ENCODE measurements at places on chromosomes 12 and 14.

DNA sequence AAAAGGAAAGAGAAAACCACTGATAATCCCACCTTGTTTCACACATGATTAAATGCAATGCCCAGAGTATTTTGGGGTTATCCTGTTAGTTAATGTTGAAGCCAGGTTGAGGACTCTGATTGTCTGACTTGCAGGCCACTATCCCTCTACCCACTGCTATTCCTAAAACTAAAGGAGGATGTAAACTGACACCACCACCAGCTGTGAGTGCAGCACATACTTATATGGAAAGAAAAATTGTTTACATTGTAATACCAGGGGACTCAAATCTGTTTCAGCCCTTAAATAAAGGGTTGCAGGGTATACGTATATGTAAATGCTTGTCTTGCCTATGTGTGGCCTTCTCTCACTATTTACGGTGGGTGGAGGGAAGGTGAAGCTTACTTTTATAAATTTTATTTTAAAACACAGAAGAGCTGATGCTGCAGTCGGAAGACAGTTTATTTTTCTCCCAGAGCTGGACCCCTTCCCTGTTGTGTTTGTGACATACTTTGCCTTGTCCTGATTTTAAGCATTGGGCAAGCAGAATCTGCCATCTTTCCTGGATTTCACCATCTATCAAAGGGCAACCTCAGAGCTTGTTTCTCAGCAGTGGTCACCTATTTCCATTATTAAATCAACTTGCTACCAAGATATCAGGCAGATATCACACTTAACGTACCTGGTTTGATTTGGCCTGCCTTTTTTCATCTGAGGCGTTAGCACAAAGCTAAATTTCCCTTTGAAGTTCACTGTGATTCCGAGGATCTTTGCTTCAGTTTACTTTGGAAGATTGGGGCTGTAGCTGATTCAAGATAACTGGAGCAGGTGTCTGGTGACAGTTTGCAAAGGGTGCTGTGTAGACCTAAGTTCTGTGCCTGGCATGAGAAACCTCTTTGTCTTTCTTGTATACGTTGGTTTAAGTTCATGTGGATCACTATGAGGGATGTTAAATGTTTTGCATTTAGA lies 25.2 kb downstream of the DAAM1 start:
- DNase-seq = no peak

DNA sequence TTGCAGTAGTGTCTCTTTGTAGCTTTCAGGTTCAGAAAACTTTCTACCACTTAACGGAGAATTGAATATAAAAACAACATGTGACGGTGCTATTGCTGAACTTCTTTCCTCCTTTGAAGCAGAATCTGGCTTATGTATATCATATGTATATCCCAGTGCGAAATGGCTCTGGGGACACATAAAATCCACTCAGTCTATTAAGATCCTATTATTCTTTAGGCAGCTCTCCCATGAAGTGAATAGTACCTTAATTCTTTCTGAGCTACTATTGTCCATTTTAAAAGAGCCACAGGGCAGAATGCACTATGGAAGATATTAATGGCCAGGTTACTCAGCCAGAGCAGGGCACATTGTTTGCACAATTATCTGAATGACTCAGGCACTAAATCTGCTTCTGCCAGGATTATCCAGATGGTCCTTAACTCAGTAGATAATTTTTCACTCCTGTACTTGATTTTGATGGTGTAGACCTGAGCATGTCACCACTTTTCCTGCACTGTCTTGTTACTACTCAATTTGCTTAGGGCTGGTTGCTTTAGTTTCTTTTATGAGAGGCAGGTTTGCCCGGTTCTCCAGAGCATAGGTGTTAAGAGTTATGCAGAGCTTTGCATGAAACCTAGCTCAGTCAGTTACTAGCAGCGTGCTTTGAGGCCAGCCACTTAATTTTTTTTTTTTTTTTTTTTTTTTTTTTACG lies 5.5 kb downstream of the CNTN1 start:
- no peak for DNase-seq

- no peak for DNase-seq
Observed at GRCh38 chr12:94309373-94309772, 150.3 kb downstream of the CEP83 start.

DNA sequence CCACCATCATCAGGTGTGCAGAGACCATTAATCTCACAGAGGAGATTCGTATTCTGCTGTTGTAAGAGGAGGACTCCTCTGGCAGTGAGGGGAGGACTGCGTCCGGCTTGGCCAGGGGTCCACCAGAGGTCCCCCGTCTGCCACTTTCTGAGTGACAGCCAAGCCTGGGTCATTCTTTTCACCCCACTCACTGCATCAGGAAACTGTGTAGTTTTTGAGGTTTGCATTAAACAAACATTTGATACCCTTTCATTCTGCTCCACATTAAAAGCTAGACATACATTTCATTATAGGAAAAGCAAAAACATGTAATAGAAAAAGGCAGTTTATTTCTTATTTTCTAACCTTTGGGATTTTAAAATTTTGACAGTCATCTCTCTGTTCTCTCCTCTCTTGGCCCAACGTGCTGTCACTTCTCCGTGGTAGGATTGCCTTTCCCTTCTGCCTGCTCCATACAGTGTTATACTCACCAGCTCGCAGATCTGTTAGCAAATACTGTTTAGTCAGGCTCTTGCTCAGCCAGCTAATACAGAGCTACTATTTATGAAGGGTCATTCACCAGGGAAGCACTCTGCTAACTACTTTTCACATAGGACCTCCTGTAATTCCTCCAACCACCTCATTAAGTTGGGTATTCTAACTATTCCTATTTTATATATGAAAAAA lies 99.3 kb downstream of the PELI2 start:
- no peak for DNase-seq

- no peak for DNase-seq
Observed at GRCh38 chr14:71361336-71361735, 454.1 kb downstream of the PCNX1 start.

DNA sequence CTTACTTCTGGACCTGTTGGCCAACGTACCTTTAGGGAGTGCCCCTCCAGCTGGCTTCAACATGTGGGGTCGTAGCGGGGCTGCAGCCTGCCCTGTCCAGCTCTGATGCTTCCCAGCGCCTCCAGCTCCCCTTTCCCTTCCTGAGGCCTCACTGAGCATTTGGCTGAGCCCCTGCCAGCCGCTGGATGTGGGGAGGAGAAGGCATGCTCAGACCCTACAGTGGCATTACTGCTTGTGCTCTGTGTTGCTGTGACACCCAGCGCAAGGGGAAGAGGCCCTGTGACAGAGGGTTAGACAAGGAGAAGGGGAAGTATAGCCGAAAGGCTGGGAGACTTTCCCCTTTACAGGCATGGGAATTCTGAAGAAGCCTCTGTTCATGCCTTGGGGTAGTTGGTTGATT lies 145.9 kb downstream of the PRKCH start:
- DNase-seq = peak; percentile 60

- no peak for DNase-seq
Observed at GRCh38 chr12:54028314-54029201, at the start of gene HOXC6. HOXC6 (plus strand) TSS chr12:54028440; CDS start chr12:54028522, 82 bp downstream.

GRCh38 chr12:111174251-111174960 lies 194.5 kb downstream of the PHETA1 start:
- no peak for DNase-seq

DNA sequence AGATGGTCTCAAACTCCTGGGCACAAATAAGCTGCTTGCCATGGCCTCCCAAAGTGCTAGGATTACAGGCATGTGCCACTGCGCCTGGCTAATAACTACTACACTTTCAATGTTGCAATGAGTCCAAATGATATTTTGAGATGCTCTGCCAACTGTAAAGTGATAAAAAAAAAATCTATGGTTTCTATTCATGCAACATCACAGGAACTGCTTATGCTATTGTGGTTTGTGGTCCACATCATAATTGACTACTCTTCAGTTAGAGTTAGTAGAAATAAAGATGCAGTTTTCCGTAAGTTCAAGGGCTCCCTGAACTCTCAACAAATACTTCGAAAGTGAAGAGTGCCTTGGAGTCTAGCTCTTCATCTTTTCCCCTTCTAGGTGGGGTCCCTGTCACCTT lies 239.4 kb downstream of the C12orf75 start:
- no peak for DNase-seq

DNA sequence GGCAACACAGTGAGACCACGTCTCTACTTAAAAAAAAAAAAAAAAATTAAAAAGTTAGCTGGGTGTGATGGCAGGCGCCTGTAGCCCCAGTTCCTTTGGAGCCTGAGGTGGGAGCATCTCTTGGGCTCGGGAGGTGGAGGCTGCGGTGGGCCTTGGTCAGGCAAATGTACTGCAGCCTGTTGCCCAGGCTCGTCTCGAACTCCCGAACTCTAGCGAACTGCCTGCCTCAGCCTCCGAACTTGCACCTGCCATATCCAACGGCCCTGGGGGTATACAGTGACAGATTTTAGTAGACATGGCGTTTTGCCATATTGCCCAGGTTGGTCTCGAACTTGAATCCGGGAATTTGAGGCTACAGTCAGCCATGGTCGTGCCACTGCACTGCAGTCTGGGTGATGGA lies 195.4 kb downstream of the ALG10 start:
- no peak for DNase-seq

DNA sequence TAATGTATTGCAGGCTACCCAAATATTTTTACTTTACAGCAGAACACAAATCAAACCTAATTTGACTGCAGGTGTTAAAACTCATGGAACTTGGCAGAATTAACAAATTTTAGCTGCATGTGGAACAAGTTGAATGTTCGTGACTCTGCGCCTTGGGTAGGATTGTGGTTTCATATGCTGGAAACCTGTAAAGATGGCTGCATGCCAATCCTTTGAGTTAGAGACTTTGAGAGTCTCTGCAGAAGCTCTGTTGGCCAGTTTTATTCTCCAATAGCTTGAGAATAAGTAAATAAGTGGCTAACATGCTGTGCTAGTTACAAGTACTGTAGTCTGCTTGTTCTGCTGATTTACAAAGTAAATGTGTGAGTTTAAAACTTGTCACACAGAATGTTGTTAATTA lies 77.8 kb downstream of the PDE6H start:
- no peak for DNase-seq

- DNase-seq = no peak
Observed at GRCh38 chr12:130137040-130138018, 24.9 kb upstream of the FZD10 start.

DNA sequence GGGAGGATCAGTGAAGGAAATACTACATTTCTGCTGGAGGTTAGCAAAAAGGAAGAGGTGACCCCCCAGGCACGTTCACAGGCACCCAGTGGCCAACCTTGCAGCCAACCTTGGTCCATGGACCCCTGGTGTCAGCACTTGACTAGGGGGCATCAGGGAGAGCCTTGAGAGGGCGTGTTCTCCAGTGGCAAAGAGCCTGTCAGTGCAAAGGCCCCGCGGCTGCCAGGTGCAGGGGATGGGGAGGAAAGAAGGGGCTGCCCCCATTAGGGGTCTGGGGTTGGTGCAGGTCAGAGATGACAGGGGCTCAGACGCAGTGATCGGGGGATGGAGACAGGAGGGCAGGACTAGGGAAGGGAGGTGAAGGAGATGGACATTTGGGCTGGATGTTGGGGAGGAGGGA lies 22.7 kb upstream of the ULK1 start:
- no peak for DNase-seq

DNA sequence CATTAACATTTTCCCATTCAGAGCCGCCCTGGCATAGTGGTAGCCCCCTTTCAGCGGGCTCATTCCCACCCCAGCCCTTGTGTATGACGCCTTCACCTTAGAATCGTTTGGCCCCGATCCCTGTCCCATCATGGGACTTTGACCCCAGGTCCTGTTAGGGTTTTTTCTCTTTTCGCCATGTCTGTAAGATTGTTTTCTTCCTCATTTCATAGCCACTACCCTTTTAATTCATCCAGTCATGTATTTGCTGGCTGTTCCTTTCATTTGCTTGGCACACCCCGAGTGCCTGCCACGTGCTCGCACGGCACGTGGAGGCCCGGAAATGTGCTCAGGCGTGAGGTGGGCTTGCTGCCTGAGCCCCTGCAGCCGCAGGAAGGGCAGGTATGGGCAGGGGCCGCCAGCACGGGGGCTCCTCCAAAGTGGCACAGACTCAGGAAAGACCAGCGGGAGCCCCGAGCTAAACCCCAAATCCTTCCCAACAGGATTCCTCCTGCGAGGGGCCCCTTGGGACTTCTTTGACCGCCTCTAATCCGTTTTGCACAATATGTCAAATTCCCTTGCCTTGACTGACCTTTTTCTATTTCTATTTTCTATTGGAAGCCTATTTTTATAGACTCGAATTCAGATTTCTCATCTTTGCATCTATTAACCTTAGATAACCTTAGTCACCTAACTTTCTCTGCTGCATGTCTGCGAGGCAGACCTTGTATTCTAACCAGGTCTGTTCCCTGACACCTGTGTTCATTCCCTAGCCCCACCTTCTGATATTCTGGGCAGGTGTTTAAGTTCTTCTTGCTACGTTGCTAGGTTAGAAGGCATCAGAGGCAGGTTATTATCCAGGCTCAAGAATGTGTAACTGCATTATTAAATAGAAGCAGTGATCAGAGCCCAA lies 114.8 kb downstream of the EML1 start:
- DNase-seq = peak; percentile 72

- no peak for DNase-seq
Observed at GRCh38 chr12:113127791-113128199, 7.8 kb downstream of the RASAL1 start.

- no peak for DNase-seq
Observed at GRCh38 chr12:78101113-78101876, 270.6 kb downstream of the NAV3 start.

DNA sequence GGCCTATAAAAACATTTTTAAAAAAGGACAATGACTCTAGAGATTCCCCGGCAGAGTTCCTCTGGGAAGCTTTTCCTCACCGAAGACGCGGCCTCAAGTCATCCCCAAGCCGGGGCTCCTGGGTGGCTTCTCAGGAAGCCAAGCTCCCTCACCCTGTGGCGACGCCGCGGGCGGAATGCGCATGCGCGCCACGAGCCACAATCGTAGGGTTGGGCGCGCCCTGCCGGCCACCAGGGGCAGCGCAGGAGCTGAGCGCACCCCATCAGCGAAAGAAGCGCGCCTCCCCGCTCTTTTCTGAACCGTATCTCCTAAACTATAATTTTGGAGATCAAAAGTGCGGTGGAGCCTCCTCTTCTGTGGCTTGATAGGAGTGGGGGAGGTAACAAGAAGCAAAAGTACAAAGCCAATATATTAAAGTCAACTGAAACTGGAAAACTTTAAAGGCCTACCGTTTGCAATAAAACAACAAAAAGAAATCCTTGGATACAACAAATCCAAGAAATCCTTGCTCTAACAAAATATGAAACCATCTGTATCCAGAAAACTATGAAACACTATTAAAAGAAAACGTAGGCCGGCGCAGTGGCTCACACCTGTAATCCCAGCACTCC lies 17.4 kb upstream of the CHFR start:
- DNase-seq = peak; percentile 92

Measured in esophagus muscularis mucosa (tissue), 4 donors.